Hepatocyte (in vitro differentiated cells): ENCODE measurements at places on chromosomes 2 and 18. TPM values are rescaled to one million over a fixed set of nuclear protein-coding genes. Genes with fewer than 3 reads are reported as not detected.

Gene IL37
- total RNA-seq: not detected in 2 replicates

Gene MBD1
- total RNA-seq: 38.8 and 53.1 TPM in 2 replicates

Gene CFC1
- 12.4 and 15.1 TPM in 2 replicates for total RNA-seq

DNA sequence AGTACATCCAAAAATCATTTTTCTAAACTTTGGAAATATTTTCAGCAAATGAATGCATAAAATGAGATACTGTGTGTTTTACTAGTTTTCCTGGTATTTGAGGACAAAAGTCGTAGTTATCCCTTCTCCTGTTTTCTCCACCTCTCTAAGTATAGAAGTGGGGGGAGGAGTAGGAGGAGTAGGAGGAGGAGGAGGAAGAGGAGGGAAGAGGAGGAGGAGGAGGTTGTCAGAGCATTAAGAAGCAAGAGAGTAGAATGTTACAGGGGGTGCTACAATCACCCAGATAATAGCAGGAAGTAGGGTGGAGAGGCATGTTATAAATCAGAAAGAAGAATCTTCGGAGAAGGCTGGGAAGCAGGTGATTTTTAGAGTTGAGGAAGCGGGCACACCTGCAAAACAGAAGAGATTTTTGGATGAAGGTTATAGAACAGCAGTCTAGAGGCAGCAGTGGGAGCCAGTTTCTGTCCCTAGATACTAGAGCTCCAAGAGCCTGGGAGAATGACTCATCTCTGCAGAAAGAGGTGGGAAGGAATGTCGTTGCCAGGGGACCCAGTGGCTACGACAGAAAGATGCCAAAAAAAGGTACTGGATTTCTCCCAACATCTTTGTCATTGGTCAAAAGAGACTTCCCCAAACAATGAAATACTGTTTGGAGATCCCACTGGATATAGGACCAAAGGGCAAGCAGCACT lies 44.2 kb upstream of the AQP4 start:
- no peak for DNase-seq

GRCh38 chr2:200488169-200488568 lies 21.7 kb downstream of the KCTD18 start:
- no peak for DNase-seq

DNA sequence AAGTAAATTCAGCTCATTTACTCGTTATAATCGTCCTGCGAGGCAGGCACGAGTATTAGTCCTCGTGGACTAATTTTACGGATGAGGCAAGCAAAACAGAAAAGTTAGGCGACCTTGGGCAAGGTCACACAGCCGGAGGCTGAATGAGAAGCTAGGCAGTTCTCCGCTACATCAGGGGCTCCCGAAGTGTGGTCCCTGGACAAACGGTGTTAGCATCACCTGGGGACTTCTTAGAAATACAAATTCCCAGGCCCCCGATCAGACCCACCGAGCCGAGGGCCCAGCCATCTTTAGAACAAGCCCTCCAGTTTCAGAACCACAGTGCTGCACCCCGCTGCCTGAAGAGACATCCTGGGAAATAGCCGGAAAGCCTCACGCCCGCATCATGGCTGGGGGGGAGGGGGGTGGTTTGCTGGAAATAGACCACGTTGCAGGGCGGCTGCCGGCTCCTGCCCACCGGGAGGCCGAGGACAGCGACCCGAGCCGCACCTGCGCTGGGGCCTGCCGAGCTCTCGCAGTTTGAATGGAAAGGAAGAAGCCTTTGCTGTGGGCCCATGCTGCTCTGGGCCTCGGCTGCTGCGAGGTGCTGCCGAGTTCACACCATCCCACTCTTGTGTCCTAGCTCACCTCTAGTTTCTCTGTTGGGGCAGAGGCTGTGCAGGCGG lies 72.2 kb downstream of the TFCP2L1 start:
- DNase-seq: no peak

DNA sequence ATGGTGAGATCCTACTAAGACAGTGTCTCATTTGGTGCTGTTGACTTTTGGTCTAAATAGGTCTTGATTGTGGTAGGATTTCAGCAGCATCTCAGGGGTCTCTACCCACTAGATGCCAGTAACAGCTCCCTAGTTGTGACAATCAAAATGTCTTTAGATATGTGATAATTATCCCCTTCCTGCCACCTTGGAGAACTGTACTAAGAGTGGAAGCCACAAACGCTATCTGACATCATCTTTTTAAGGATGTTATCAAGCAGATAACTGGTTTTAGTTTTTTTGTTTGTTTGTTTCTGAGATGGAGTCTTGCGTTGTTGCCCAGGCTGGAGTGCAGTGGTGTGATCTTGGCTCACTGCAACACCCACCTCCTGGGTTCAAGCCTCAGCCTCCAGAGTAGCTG lies 3.1 kb downstream of the MGAT5 start:
- DNase-seq: no peak

- no peak for DNase-seq
Observed at GRCh38 chr2:143000599-143000998, 123.1 kb downstream of the KYNU start.

- DNase-seq: peak; percentile 41
Observed at GRCh38 chr18:40868110-40868858, 1086.8 kb upstream of the PIK3C3 start.

DNA sequence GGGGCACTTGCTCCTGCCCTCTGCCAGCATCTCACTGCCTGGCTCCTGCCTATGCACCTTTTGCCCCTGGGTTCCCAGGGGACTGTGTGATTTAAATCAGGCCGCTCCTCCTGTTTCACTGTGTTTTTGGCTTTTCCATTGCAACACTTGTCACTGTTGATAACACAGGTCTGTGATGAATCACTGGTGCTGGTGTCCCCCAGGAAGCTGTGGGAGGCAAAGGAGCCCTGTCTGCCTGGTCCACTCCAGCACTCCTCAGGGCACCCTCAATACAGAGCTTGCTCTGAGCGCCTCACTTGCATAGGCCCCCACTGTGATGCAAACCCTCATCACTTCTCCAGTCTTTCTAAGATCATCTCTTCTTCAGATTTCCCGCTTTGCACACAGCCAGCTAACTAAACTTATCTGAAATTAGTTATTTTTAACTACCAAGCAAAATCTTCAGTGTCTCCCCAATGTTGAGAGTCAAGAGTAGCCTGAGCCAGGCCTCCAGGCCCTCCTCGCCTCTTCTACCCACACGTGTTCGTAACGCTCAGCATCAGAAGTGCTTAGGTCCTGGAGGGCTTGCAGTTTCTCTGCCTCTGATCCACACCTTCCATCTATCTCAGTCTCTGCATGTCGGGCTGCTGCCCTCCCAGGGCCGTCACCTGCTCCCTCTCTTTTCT lies 2.8 kb downstream of the TMEM18 start:
- DNase-seq: no peak

DNA sequence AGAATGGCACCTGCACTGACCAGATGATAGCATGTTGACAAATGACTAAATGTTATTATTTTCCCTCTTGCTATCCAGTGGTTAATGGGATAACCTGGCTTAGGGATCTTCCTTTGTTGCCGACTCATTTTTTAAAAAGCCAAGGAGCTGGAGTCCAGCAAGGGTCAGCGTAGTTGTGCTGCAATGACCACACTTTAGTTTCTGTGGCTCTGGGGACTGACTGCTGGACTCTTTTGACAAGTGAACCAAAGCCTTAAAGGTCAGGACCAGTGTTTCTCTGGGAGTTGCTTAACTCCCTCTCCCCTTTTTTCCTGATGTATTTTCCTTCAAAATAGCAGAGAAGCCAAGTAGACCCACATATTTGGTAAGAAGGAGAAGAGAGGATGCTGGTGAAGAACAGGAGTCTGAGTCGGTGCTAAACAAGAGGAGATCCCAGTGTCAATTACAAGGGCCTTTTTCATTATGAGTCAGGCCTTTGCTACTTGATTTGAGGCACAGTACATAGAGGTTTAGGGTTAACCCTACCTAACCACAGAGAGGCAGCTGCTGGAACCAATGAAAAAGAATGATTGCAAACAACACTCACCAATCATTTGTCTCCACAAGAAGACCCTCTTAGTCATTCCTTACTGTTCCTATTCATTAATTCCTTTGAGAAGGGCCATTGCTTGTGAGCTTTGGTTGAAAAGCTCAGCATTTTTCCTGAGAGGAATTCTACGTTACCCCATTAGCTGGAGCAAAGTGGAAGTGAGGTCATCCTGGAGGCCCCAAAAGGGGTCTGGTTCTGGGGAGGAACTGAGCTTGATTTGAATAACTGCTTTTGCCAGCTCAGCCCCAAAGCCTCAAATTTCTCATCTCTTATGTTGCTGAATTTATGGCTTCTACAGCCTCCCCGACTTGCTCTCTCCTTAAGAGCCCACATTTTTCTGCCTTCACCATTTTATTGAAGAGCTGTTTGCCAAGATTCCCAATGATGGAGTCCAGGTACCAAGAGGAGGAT lies 137.6 kb upstream of the HNMT start:
- DNase-seq: no peak

GRCh38 chr2:105380432-105381100 lies 18.3 kb downstream of the FHL2 start:
- DNase-seq: no peak

DNA sequence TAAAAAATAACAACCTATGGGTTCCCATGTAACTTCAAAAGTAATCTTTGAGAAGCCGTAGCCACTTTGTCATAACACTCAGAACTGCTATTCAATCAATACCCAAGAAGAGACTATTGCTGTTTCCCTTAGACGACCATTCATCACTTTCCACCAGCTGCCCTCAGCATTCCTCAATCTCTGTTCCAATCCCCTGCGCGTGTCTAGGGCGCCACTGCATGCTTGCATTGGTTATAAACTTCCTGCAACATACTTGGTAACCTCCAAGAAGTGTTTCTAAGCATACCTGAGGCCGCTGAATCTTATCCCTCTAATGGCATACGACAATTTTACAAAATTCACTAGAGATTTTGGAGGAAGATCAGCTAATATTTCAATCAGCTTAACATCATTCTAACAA lies 134.2 kb downstream of the LAMA1 start:
- DNase-seq: no peak
